Stimulated activated CD4-positive, alpha-beta T cell treated with anti-CD3 and anti-CD28 coated beads, Interleukin-4, amount 100 ng/mL, for 1 hour (primary cell): ENCODE measurements at places on chromosomes 12 and 14.

GRCh38 chr14:23566778-23567185 is 809 bp downstream of the AP1G2 start:
- no peak for DNase-seq

DNA sequence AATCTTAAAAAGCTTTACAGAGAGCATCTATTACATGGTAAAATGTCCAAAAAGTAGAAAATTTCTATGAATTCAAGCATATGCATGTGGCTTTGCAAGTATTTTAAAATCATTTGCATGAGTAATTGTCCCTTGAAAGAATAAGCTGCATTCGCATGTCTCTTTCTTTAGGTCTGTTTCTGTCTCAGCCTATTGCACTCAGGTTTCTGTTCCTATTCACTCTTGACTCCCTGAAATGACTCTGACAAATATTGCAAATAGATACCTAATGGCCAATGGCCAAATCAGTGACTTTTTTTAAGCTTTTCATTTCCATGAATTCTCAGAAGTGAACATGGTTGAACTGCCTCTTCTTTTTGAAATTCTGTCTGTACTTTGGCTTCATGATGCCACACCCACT is 6.4 kb upstream of the TTC8 start:
- no peak for DNase-seq

- DNase-seq, result no peak
These were observed 137.4 kb downstream of the PAPOLA start for GRCh38 chr14:96639550-96639949.

DNA sequence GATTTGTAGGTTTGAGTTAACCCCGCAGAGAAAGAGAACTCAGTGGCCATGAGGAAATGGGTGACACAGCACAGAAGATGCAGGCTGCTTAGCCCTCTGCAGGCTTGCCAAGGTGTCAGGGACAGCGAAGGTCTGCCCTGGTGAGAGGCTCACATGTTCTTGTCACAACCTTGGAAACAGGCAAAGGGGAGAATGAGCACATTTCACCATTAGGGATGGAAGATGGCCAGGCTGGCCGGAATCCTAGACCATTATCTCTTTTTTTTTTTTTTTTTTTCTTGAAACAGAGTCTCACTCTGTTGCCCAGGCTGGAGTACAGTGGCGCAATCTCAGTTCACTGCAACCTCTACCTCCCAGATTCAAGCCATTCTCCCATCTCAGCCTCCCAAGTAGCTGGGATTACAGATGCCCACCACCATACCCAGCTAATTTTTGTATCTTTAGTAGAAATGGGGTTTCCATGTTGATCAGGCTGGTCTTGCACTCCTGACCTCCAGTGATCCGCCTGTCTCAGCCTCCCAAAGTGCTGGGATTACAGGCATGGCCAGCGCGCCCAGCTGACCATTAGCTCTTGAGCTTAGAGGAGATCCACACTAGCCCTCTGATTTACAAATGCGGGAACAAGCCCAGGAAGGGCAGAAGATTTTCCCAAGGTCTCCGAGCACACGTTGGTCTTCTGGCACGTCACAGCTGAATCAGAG is 34.6 kb downstream of the LTBP2 start:
- DNase-seq, result no peak

- no peak for DNase-seq
These were observed 171.2 kb downstream of the CEP128 start for GRCh38 chr14:80770114-80770908.

DNA sequence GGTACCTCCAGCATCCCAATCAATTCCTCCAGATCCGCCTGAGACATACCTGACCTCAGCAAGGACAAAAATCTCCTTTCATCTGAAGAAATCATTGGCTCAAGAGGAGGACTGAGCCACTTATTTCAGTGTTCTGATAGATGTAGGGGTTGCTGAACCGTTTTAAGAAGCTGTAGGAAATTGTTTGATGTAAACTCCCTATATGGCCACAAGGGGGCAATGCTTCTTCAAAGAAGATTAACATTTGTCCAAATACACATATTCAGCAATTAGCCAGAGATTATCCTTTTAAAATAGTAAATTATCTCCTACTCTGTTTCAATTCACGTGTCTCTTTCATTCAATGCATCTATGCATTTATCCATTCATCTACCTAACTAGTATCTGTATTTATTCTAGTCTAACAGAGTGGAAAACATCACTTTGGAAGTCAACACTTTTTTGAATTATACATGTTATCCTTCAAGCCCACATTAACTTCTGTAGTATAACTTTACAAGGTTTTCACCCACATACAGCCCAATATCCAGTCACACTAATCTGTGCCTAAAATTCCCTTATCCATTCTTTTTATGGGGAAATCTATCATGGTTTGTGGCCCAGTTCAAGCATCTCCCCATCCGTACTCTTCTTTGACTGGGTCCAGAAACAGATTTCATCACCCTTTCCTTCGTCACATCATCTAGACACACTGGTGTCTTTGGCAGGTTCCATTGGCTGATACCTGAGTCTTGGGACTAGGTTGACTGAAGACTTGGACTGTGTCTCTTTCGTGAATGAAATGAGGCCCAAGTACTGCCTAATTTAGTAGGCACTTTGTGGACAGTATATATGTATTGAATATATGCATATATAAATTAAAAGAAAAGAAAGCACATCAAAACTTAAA is 411.0 kb upstream of the OR4E1 start:
- DNase-seq, result no peak

- DNase-seq, result no peak
These were observed 8.5 kb upstream of the IL26 start for GRCh38 chr12:68234140-68234539.

DNA sequence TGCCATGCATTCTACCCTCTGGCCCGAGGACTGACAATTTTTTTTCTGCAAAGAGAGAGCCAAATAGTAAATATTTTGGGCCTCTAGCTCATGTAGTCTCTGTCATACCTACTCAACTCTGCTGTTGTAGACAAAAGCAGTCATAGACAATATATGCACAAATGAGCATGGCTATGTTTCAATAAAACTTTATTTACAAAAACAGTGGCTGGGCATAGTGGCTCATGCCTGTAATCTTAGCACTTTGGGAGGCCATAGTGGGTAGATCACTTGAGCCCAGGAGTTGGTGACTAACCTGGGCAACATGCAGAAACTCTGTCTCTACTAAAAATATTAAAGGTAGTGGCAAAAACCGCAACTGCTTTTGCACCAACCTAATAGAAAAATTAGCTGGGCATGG is 153.7 kb upstream of the BTG1 start:
- no peak for DNase-seq

GRCh38 chr12:30896461-30896860 is 30.1 kb upstream of the TSPAN11 start:
- no peak for DNase-seq

DNA sequence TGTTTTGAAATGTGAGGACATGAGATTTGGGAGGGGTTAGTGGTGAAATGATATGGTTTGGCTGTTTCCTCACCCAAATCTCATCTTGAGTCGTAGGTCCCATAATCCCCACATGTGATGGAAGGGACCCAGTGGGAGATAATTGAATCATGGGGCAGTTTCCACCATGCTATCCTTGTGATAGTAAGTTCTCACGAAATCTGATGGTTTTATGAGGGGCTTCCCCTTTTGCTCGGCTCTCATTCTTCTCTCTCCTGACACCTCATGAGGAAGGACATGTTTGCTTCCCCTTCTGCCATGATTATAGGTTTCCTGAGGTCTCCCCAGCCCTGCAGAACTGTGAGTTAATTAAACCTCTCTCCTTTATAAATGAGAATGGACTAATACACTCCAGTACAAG is 18.0 kb downstream of the GALNT6 start:
- DNase-seq, result no peak

DNA sequence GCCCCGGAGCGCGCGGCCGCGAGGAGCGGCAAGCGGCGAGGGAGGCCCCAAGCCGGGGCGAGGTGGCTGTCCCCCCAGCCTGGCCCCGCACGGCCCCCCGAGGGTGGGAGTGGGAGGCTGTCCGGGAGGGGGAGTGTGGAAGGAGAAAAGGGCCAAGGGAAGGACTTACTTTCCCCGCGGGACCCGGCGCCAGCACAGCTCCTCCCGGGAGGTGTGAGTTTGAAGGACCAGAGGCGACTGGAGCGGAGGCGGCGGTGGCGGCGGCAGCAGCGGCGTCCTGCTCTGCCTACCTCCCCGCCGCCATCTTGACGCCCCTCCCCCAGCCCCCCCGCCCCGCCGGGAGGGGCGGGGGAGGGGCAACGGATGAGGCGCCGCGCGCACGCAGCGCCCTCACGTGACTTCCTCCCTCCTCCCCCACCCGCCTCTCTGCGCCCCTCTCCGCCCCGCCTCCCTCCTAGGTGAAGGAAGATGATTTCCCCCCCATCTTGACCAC is at the start of gene SBNO1:
Gene SBNO1, minus strand, starts transcription at position 316 of the 493 bp plus-strand sequence. CDS start 14,406 bp downstream, outside the sequence.
- DNase-seq, result peak; percentile 89

- DNase-seq, result no peak
These were observed 145.8 kb downstream of the TMEM117 start for GRCh38 chr12:43981726-43982125.

DNA sequence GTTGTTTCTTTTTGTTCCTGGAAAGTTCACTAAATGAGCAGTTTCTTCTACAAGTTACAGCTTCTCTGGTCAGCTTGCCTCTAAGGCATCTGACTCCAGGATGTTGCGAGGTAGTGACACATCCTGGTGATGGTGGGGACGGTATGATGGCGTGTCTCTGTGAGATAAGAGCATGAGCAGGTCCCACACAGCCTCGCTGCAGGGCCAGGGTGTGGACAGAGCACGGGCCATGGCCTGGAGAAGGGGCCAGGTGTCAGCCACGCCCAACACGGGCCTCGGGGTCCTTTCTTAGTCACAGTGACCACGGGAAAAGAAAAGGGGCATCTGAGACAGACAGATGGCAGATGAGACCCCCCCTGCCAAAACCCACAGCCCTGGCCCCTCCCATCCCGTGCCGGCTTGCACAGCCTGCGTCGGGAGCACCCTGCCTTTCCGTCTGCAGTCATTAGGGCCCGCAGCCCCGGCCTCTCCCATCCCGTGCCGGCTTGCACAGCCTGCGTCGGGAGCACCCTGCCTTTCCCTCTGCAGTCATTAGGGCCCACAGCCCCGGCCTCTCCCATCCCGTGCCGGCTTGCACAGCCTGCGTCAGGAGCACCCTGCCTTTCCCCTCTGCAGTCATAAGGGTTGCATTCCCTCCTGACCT is 79.3 kb upstream of the DYNC1H1 start:
- no peak for DNase-seq

- no peak for DNase-seq
These were observed 101.4 kb downstream of the KCNMB4 start for GRCh38 chr12:70467476-70467875.

DNA sequence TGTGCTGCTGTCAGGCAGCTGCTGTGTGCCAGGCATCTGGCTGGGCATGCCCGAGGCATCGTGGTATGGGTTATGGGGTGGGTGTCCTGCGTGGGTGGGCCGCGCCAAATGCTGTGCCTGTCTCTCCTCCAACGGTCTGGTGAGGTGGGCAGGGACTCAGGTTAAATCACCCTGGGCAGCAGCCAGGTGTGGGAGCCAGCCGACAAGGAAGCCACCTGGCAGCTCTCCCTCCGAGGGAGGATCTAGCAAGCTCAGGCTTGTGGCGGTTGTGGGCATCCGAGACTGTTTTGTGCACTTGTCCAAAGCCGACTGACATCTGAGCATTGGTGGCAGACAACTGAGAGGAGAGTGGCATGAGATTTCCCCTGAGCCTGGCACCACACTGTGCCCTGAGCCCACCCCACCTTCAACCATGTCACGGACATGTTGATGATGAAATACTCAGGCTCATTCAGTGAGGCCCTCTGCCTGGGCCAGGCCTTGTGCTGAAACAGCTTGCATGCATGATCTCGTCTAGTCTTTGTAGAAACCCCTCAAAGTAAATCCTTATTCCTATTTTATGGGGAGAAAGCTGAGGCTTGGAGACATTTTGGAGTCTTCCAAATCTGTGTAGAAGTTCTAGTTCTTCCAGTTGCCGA is 181.8 kb upstream of the MYL2 start:
- DNase-seq, result no peak

DNA sequence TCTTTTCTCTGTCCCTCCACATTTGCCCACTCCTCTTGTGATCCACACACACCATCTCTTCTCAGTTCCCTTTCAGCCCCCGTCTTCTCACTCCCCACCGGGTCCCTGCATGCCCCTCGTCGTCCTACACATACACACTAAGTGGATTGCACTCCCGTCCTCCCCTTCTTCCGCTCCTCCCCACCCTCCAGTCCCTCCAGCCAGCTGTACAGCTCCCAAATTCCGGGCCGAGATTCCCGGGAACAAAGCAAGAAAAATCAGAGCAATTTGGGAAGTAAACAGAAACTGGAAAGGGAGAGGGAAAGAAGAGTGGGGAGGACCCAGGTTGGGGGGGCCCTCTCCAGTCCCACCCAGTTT is 282 bp upstream of the IGFBP6 start:
- DNase-seq, result no peak

- DNase-seq, result no peak
These were observed 221.2 kb upstream of the PELI2 start for GRCh38 chr14:55897031-55897430.

- DNase-seq, result no peak
These were observed 12.8 kb downstream of the GSKIP start for GRCh38 chr14:96376093-96376492.

DNA sequence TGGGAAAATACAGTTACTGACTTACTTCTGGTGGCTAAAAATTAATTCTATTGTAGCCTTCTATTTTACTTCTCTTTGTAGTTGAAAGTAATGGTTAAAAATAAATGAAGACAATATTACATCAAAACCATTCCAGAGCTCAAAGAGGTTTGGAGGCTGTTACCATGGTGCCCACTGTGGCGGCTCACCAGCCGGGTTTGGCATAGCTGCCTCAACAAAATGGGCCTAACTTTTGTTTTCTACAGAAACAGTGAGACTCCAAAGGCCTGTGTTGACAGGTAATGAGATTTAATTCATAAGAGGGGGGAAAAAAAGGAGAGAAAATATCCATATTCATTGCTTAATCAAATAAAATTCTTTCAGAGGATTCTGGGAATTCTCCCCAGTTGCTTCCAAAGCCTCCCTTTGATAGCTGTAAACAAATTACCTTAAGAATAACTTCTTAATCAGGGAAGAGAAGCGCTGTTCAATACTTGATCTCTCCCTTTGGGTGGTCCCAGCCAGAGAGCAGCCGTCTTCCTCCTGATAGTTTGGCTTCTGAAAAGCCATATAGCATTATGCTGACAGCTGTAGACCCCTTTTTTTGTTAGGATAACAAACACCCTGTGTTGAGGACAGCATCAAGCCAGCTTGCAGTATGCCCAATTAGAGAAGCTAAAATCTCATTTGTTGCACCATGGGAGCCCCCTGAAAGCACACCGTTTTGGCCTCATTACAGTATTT is 266.8 kb downstream of the NEDD1 start:
- no peak for DNase-seq

GRCh38 chr14:99603471-99604277 is at the start of gene CCDC85C:
CCDC85C (minus strand) TSS chr14:99604207; CDS start chr14:99603959, 248 bp downstream.
- DNase-seq, result peak; percentile 45

- no peak for DNase-seq
These were observed 31.7 kb upstream of the CERS5 start for GRCh38 chr12:50198829-50199228.

DNA sequence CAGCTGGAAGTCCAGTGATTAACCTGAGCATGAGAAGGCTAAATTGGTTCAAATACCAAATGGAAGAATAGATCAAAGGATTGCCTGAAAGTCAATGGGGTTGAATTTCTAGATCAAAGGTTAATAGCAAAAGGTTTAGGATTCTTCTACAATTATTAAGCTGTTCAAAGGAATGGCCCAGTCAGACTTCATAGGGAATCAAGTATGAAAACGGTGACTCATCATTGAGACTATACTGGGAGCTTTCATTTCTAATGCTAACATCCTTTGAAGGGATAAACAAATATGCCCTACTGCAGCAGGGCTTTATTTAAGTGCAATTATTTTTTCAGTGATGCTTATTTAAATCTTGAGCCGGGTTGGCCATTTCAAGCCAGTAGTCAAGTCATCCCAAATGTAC is 152.8 kb downstream of the RIMBP2 start:
- no peak for DNase-seq

- no peak for DNase-seq
These were observed 229.5 kb downstream of the NAV3 start for GRCh38 chr12:78060186-78060585.
